ENCODE measurements at places on chromosomes 11 and 22. TPM values are rescaled to one million over a fixed set of nuclear protein-coding genes. Genes with fewer than 3 reads are reported as not detected.

The TECTA gene
- 0.15 TPM for total RNA-seq

The MAPK8IP1 gene
- total RNA-seq, result 12.7 TPM

The KCNJ1 gene
- total RNA-seq, result not detected

The OR8K3 gene
- total RNA-seq, result not detected

The MB gene
- 17.3 TPM for total RNA-seq

DNA sequence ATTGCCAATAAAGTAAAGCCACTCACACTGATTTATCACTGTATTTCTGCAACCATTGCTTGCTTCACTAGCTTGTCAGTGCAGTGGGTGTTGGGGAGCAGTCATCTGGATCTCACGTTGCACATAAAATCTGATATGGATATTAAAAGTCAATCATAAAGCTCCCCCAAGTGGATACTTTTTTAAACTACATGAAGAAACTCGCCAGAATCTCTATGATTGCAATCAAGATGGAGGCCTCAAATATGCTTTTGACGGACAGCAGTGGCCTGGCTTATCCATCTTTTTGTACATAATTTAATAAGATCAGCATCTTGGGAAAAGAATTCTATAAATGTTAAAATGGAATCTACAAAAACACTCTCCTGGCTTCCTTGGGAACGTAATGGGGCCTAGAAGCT, 137.7 kb downstream of the WT1 start:
- no peak overlapping the region for H3K27ac ChIP-seq
- no peaks in the 10 kb centered on the region for H3K36me3 ChIP-seq
- no peaks in the 10 kb centered on the region for H3K4me1 ChIP-seq
- no peak for DNase-seq
- peaks cover 4% of the 10 kb centered on the region for H3K27me3 ChIP-seq

- H3K4me3 ChIP-seq, result no peak overlapping the region
- peaks cover 35% of the 10 kb centered on the region for H3K27me3 ChIP-seq
- no peaks in the 10 kb centered on the region for H3K4me1 ChIP-seq
- H3K36me3 ChIP-seq, result no peaks in the 10 kb centered on the region
- DNase-seq, result no peak
- H3K27ac ChIP-seq, result no peak overlapping the region
These were observed 63.1 kb downstream of the DHCR7 start for GRCh38 chr11:71385091-71385490.

GRCh38 chr11:30861064-30861463, 274.9 kb upstream of the MPPED2 start:
- H3K27ac ChIP-seq, result no peak overlapping the region
- H3K36me3 ChIP-seq, result no peaks in the 10 kb centered on the region
- H3K4me1 ChIP-seq, result no peaks in the 10 kb centered on the region
- no peaks in the 10 kb centered on the region for H3K27me3 ChIP-seq
- no peak for DNase-seq

DNA sequence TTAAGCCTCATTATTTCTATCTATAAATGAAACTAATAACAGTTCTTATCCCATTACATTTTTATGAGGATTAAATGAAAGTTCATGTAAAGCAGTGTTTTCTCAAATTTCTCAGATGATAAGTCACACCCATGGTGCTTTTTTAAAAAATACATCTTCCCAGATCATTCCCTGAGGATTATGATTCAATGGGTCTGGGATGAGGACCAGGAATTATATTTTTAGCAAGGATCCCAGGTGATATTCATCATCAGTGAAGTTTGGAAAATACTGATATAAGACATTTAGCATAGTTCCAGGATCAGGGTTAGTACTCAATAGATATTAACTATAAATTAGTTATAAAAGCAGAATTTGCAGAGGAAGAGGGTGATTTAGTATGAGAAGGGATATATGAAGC, 89.1 kb downstream of the BBOX1 start:
- DNase-seq, result no peak
- H3K27ac ChIP-seq, result no peak overlapping the region
- H3K4me1 ChIP-seq, result no peaks in the 10 kb centered on the region
- no peaks in the 10 kb centered on the region for H3K36me3 ChIP-seq
- H3K4me3 ChIP-seq, result no peak overlapping the region
- no peaks in the 10 kb centered on the region for H3K27me3 ChIP-seq

DNA sequence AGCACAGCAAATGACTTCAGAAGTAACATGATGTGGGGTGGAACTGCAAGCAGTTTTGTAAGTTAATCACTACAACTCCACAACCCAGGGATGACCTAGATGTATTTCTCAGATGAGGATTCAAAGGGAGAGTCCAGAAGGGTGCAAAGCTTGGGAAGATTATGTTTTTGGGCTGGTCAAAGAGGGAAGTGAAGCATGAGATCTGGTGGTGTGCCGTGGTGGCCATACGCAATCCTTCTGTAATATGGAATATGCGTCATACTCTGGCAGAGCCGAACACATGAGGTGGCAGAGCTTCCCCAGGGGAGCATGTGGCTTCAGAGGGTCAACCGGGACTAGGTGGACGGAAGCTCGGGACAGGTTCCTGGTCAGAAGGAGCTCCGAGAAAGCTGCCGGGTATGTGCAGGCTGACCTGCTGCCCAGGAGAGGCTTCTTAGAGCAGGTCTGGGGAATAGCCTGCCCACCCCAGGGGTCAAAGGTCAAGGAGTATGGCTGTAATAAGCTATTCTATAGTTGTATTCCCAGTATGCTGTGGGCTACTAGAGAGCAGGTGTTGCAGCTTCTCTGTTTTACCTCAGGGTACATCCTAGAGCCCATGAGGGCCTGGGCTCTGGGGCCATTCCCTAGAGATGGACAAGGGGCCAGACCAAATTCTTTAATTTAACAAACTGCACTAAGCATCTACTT, 70.1 kb upstream of the PHOX2A start:
- H3K36me3 ChIP-seq, result peaks cover 3% of the 10 kb centered on the region
- no peak overlapping the region for H3K4me3 ChIP-seq
- DNase-seq, result no peak
- no peaks in the 10 kb centered on the region for H3K27me3 ChIP-seq

GRCh38 chr22:31923136-31923535, 21.2 kb upstream of the YWHAH start:
- H3K36me3 ChIP-seq, result no peaks in the 10 kb centered on the region
- DNase-seq, result no peak
- H3K4me3 ChIP-seq, result no peak overlapping the region
- H3K27me3 ChIP-seq, result no peaks in the 10 kb centered on the region
- no peaks in the 10 kb centered on the region for H3K4me1 ChIP-seq

DNA sequence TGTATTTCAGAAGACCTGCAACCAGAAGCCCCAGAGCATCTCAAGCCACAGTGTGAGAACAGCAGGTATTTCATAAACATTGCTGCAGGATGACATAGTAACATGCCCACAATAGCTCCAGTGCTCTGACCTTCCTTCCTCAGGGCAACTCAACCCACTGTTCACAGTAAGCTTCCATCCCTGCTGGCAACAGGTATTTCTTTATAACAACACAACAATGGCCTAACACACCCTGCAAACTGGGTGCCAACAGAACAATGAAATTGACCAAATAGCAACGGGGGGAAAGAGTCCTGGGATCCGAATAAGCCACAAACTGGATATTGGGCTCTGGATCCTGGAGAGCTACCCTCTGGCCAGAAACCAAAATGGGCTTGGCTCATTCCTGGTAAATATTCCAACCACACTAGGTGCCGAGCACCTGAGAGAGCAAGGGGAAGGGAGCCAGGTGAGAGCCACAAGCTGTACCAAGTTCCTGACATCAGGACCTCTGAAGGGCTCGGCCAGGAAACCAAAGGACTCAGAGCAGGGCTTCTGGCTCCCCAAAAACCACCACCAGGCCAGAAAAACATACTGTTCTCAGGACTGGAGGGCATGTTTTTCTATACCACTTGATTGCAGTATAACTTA, 99.5 kb downstream of the MICAL3 start:
- H3K4me1 ChIP-seq, result peaks cover 20% of the 10 kb centered on the region
- no peaks in the 10 kb centered on the region for H3K36me3 ChIP-seq
- H3K4me3 ChIP-seq, result no peak overlapping the region
- DNase-seq, result no peak

- no peaks in the 10 kb centered on the region for H3K27me3 ChIP-seq
- H3K4me1 ChIP-seq, result 0 out of 2 replicates have a peak, but pooled peaks cover 3% of the 10 kb centered on the region
- no peak for DNase-seq
- no peaks in the 10 kb centered on the region for H3K36me3 ChIP-seq
- H3K4me3 ChIP-seq, result no peak overlapping the region
- no peak overlapping the region for H3K27ac ChIP-seq
These were observed 9.3 kb downstream of the CD82 start for GRCh38 chr11:44574610-44575287.

DNA sequence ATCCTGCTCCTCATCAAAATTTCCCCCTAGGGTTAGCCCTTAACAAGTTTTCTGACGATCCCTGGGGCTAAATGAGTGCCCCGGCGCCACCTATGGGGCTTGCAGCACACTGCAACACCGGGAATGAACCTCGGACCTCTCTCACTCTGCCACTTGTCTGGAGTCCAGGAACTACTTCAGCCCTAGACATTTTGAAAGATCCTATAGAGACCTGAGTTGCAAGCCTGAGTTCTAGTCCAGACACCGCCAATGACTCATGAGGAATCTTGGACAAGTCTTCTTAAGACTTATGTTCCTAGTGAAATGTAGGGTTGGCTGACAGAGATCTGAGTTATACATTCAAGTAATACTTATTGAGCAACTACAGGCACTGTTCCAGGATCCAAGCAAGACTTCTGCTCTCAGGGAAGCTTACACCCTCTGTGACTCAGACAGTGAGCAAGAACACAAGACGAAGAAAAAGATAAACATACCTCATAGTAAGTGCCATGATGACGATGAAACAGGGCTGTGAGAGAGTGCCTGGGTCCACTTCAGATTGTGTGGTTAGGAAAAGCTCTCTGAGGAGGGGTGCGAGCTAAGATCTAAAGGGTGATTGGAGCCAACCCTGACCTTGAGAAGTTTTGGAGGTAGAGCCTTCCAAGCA, 10.2 kb upstream of the STK33 start:
- H3K36me3 ChIP-seq, result no peaks in the 10 kb centered on the region
- H3K27me3 ChIP-seq, result peaks cover 2% of the 10 kb centered on the region
- no peak overlapping the region for H3K4me3 ChIP-seq
- H3K4me1 ChIP-seq, result no peaks in the 10 kb centered on the region
- peak; percentile 99 for DNase-seq

DNA sequence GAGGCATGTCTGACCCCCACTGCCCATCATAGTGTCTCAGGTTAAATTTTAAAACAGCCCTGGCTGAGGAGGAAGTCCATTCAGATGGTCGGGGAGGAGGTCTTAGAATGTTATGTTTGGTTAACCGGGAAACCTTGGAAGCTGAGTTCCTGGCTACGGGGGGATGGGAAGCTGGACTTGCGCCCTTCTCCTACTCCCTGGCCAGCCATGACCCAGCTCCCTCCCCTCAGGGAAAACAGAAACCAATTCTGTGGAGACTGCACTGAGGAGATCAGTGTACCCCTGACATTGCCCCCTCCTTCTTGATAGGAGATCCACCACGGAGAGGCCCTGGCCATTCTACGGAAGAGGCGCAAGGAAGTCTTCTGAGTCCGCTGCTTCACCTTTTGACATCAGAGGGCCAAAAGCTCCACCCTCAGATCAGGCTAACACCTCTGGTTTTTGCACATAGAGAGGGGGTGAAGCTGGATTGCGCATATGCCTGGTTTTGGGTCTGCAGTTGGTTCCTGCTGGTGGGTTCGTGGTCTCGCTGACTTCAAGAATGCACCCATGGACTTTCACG, 2.7 kb upstream of the KRTAP5-9 start:
- H3K4me3 ChIP-seq, result no peak overlapping the region
- no peak for DNase-seq

- no peaks in the 10 kb centered on the region for H3K36me3 ChIP-seq
- no peaks in the 10 kb centered on the region for H3K4me1 ChIP-seq
- no peak overlapping the region for H3K4me3 ChIP-seq
These were observed 16.6 kb downstream of the DERL3 start for GRCh38 chr22:23822101-23822671.

DNA sequence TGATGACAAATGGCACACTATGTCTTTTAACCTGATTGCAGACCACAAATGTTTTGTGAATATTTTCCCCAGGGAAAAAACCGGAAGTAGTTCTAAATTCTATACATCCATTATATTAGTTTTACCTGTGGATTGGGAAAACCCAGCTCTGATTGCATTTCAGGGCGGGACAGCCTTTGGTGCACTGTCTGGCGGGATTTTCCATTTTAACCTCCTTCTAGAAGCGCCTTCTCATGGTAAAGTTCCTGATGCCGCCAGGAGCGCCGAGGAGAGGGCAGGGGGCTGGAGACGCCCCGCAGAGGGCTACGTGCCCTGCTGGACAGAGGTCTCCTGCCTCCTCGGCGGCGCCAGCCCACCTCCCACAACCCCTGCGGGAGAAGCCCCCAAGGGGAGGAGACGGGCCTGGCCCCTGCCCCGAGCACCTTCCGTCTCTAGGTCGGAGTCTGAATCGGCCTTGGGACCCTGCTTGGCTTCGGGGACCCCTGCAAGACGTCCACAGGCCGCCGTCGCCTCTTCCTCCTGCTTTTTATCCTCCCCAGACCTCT, 1.2 kb upstream of the P2RX6 start:
- no peaks in the 10 kb centered on the region for H3K27me3 ChIP-seq
- no peaks in the 10 kb centered on the region for H3K36me3 ChIP-seq
- peak overlapping the region; percentile 65 for H3K27ac ChIP-seq
- H3K4me3 ChIP-seq, result peak overlapping the region; percentile 73
- DNase-seq, result no peak
- H3K4me1 ChIP-seq, result peaks cover 12% of the 10 kb centered on the region

DNA sequence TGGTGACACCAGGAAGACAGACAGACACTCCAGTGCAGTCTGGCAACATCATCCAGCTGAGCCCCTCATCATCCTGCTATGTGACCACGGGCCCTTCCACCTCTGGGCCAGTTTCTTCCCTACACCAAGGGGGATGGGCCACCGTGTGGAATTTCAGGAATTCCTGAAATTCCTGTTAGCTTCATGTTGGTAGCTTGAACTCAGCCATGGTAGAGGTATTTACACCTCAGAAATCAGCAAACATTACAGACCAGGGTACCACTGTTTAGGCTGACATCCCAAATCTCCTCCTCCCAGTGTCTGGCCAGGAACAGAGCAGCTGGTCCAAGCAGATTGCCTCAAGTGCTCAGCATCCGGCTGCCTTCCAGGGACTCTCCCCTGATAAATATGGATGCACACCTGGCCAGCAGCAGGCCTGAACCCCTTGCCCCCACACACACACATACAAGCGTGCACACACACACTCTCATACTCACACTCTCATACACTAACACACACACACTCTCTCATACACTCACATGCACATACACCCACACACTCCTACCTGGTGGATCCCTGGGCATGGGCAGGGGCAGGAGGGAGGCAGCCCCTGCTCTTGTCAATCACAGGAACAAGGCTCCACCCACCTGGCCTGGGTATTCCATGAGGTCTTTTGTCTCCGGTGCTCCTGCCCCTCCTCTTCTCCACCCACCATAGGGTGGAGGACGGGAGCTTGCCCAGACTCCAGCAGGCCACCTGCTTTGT, 85.2 kb downstream of the BUD13 start:
- no peak overlapping the region for H3K27ac ChIP-seq
- no peak overlapping the region for H3K4me3 ChIP-seq
- no peak for DNase-seq
- H3K27me3 ChIP-seq, result peaks cover 8% of the 10 kb centered on the region
- no peaks in the 10 kb centered on the region for H3K4me1 ChIP-seq

DNA sequence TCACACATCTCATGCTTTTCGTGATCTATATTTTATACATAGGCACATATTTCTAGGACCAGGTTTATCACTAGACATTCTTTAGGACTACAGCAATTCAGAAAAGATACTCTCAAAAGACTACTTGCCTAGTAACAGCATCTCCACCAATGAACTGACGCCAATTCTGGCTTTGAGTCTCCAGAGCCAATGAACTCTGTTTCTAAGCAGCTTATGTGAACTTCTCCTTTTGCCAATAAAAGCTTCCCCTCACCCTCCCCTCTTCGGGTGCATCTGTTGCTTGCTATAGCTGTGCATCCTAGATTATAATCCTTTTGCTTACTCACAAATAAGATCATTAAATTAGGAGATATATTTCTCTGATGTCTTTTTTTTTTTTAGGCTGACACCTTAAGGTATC, 11.4 kb upstream of the ANKK1 start:
- no peaks in the 10 kb centered on the region for H3K27me3 ChIP-seq
- no peaks in the 10 kb centered on the region for H3K36me3 ChIP-seq
- no peak overlapping the region for H3K4me3 ChIP-seq
- DNase-seq, result no peak
- no peak overlapping the region for H3K27ac ChIP-seq
